NCI-H1417 treated with DMSO at 0.1 percent for 48 hours (cell line): ENCODE measurements at places on chromosomes 13 and 19.

DNA sequence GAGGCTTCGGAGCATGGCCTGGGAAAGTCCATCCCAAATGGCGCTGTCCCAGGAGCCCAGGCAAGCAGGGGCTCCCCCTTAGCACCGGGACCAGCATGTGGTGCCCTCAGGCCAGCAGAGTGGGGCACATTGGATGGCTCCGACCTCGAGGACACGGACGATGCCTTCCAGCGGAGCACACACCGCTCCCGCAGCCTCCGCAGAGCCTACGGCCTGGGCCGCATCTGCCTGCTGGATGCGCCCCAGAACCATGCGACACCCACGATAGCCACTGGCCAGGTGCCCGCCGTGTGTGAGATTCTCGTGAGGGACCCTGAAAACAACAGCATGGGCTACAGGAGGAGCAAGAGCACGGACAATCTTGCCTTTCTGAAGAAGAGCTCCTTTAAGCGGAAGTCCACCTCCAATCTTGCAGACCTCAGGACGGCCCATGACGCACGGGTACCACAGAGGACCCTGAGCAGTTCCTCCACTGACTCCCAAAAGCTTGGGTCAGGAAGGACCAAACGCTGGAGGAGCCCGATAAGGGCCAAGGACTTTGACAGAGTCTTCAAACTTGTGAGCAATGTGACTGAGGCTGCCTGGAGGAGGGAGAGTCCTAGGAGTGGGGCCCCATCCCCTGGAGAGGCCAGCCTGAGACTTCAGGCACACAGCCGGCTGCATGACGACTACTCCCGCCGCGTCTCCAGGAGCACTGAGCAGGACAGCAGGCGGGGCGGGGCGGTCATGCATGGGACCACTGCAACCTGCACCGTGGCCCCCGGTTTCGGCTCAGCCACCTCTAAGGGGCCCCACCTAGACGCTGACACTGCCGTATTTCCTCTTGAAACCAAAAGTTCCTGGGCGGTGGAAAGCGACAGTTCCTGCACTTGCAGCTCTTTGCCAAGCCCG lies 63.1 kb downstream of the SPATA13 start:
- DNase-seq: no peak

DNA sequence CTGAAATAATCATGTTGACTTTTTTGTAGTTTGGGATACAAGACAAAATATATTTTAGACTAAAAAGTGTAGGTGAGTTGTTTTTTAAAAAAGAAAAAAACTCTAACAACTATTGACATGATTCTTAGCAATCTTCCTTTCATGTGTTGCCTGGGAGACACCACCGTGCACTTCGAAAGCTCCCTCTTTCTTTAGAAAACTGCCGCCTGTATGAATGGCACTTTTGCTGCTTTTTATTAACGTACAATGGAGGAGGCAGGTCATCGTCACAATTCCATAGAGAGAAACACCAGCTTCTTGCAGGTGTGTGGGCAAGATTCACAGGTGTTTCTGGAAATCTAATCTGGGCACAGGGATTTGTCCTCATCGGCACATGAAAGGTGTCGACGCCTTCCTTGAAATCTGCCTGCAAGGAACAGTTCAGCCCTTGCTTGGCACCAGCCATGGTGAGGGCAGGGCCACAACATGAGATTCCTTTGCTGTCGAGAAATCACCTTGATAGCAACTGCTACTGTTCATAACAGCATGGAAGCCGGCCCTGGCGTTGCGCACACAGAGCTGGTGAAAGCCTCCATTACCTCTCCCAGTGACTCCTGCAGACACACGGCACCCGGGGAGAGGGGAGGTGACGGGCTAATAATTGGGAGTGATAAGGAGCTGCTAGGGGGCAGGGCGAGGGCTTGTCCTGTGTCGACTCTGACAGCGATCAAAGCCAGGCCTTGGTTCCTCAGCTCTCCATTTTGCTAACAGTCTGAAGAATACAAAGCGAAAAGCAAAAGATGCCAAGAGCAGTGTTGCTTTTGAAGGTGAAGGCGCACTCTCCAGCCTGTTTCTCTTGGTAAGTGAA lies 66.5 kb downstream of the EFNB2 start:
- DNase-seq: no peak

DNA sequence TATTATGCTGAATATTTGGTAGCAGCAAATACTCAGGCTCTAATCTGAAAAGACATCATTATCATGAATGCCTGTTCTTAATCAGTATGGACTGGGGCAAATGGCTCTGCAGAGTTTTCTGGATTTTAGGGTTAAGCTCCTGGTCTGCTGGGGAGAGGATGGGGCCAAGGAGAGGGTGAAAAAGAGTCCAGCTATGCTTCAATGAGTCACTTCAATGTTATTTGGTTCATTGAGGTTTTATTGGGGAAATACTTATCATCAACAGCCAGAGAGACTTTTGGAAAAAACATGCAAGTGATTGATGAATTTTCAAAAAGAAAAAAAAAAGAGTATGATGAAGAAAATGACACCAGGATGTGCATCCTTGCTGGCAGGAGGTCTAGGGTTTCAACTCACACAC lies 278.3 kb downstream of the UQCRFS1 start:
- no peak for DNase-seq

DNA sequence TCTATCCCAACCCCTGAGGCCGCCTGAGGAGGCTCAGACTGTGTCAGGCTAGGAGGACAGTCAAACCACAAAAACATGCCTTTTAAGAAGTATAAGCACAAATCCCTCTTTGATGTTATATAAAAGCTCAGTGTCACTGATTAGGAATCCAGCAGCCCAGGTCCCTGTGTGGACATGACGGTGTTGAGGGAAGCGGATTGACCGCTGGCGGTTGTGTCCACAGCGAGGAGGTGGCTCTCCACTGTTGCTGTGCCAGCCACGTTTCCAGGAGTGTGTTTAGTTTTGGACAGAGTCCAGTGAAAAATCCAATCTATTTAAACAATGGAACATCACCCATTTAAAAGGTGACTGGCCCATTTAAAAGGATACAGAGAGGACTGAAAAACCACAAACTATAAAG lies 7.5 kb upstream of the GJA3 start:
- no peak for DNase-seq

GRCh38 chr19:51005248-51005647 lies 3.8 kb upstream of the KLK8 start:
- DNase-seq: no peak

DNA sequence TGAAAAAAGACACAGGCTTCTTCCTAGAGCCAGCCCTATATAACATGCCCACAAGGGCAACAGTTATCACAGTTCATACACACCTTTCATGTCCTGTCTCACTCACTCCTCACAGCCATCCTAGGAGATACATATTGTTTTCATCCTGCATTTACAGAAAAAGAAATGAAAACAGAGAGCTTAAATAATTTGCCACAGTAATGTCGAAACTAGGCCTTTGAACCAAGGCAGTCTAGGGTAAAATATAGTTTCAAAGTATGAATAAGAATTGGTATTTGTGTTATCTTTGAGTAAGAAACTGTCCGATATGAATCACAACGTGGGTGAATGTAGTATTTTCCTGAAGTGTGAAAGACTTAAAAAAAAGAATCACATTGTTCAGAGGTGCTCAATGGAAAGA lies 26.8 kb downstream of the CLDN10 start:
- no peak for DNase-seq

- DNase-seq: no peak
These were observed 9.0 kb upstream of the DIRAS1 start for GRCh38 chr19:2729943-2730818.

DNA sequence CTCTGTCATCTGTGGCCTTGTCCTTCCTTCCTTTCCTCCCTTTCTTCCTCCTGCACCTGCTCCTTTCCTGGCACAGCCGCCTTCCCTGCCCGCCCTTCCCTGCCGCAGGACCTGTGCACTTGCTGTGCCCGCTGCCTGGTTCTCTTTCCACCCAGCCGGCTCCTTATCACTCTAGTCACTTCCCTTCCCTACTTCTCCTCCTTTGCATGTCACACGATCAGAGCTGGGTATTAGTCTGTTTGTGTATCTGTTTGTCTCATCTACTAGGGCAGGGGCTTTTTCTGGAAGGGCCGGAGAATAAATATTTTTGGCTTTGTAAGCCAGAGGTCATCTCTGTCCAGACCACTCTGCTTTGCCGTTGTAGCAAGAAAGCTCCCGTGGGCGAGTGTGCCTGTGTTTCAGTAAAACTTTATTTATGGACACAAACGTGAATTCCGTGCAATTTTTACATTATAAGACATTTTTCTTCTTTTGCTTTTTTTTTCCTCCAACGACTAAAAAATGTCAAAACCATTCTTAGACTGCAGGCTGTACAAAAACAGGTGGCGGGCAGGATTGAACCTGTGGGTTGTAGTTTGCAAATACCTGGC lies 6.1 kb downstream of the KDM4B start:
- no peak for DNase-seq

GRCh38 chr13:93460005-93460404 lies 233.4 kb downstream of the GPC6 start:
- DNase-seq: no peak

GRCh38 chr19:808423-808775 lies 11.1 kb downstream of the PTBP1 start:
- no peak for DNase-seq

DNA sequence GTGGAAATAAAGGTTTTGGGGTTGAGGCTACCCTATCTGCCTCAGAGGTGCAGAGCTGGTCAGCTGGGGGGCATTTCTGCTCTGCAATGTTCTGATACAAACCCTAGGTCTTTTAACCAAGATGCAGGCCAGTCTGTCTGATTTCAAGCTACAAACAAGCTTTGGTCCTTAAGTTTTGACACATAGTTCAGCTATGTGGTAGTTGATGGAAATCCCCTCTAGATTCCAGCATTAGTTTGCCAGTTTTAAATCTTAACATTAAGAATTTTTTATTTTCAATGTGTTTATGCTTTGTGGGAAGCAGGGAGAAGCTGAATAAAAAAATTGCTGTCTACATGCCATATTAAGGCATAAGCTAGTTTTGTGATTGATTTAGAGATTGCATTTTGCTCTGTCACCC lies 225.7 kb downstream of the LMO7 start:
- no peak for DNase-seq

DNA sequence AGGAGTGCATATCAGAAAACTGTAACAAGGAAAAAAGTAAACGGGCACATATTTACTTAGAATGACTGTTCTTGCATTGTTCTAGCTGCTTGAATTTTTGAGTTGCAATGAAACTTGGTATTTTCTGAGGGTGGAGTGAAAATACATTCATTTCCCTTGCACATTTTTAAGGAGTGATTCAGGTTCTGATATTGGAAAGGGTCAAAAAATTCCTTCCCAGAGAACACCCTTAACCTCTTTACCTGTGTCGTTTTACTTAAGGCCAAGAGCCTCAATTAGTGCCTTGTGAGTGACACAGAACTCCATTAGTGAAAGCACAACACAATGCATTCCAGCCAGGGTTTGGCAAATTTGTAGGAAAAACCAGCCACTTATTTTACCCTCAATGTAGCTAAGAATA lies 2.3 kb downstream of the ITGBL1 start:
- no peak for DNase-seq

GRCh38 chr19:1844513-1845124 lies 3.7 kb downstream of the REXO1 start:
- no peak for DNase-seq

DNA sequence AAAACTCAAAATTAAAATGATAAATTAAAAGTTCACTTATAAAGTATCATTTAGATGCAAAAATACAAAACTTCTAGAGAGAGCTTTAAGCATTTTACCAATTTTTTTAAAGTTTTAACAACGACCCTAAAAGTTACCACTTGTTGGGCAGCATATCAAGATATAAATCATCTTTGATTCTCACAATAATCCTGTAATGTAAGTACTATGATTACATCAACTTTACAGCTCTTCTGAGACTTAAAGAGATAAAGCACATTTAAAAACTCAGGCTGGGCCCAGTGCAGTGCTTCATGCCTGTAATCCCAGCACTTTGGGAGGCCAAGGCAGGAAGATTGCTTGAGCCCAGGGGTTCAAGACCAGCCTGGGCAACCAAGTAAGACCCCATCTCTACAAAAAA lies 202.7 kb upstream of the GPC6 start:
- DNase-seq: no peak
